Amygdala (tissue), 56 donors: ENCODE measurements at places on chromosomes 7 and 10.

- DNase-seq: no peak
Measured at GRCh38 chr10:71396711-71397295, at the start of gene CDH23. Gene CDH23, plus strand, starts transcription at chr10:71396920. Its CDS starts 42,912 bp downstream, at chr10:71439832.

GRCh38 chr10:84654671-84655070, 326.3 kb downstream of the CCSER2 start:
- DNase-seq: no peak

- no peak for DNase-seq
Measured at GRCh38 chr10:28151636-28152035, 151.2 kb downstream of the MPP7 start.

GRCh38 chr7:155205368-155206317, 92.0 kb upstream of the INSIG1 start:
- no peak for DNase-seq

DNA sequence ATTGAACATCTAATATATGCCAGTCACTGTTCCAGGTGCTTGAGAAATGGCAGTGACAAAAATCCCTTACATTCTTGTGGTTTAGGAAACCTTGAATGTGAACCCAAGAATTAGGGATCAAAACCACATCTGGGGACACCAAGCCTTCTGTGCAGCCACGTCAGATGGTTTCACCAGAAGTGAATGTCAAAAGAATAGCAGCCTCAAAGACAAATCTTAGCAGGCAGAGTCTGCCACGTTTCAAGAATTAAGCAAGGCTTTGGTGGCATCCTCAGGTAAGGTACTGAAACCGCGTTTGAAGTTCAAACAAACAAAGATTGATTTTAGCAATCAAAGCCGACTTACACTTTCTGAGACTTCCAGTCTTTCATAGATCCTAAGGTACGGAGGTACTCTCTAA, 225.5 kb upstream of the GNAI1 start:
- no peak for DNase-seq

GRCh38 chr7:45073786-45074527, 14.8 kb downstream of the NACAD start:
- DNase-seq: no peak

DNA sequence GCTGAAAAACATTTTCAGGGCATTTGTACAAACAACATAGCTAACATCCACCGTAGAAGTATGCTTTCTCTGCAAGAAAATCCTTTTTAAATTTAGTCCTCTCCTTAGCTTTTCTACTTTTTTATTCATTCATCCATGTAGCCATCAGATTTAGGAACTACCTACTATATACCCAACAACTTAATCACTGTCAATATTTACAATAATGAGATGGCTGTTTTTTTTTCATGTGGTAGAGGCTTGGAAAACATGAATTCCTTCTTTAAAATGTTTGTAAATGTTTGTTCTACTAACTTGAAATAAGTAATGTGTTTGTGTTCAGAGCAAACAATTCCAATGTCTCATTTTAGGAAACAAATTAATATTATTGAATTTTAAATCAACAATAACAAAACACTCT, 78.2 kb upstream of the CAV2 start:
- no peak for DNase-seq

- no peak for DNase-seq
Measured at GRCh38 chr10:1211844-1212570, 155.8 kb downstream of the WDR37 start.

GRCh38 chr7:42071372-42072261, 165.4 kb downstream of the GLI3 start:
- DNase-seq: no peak

- no peak for DNase-seq
Measured at GRCh38 chr10:14468726-14469125, 138.0 kb upstream of the FRMD4A start.

GRCh38 chr7:31335884-31336201, 4.7 kb downstream of the NEUROD6 start:
- no peak for DNase-seq

- no peak for DNase-seq
Measured at GRCh38 chr10:1057106-1057657, 997 bp downstream of the WDR37 start.

- no peak for DNase-seq
Measured at GRCh38 chr7:69398986-69399385, 199.3 kb upstream of the AUTS2 start.
